Left lung (tissue), 14 donors: ENCODE measurements at places on chromosomes 12 and 14. TPM values are rescaled to one million over a fixed set of nuclear protein-coding genes. Genes with fewer than 3 reads are reported as not detected.

DNA sequence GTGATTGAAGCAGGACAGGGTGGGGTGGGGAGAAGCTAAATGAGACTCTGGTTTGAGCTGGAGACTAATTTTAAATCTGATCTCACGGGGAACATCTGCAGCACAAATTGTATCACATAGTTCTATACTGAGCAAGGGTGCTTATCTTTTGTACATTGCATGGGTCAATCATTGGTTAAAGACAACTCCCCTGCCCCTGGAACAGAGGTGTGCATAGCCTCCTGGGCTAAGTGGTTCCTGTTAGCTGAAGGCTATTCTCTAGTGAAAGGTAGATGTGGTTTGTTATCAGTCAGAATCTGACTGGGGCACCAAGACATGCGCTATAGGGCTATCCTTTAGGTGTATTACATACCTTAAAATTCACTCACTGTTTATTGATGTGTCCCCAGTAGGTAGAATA lies 103.9 kb upstream of the KITLG start:
- no peak overlapping the region for H3K27ac ChIP-seq
- no peaks in the 10 kb centered on the region for H3K27me3 ChIP-seq
- DNase-seq, result no peak
- H3K4me1 ChIP-seq, result no peaks in the 10 kb centered on the region

CACNA1C gene
- 21.9 TPM for total RNA-seq

CFAP251 gene
- total RNA-seq, result 5.2 TPM

DNA sequence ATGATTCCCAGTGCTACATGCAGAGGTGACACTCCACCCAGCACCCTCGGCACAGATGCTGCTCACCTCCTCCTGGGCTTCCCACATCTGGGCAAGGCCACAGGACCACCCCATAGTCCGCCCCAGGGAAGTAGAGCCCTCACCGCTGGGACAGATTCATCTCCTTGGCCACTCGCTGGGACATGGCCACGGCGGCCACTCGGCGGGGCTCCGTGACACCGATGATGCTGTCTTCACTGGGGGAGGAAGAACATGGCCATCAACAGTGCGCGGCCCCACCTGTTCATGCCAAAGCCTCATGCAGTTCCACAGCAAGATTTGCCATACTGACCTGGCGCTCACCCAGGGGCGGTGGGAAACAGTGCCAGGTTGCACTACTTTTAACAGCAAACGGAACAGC lies 13.7 kb downstream of the DHX37 start:
- no peak overlapping the region for H3K27ac ChIP-seq
- DNase-seq, result no peak
- H3K4me1 ChIP-seq, result no peaks in the 10 kb centered on the region
- no peaks in the 10 kb centered on the region for H3K27me3 ChIP-seq
- no peak overlapping the region for H3K4me3 ChIP-seq

- no peaks in the 10 kb centered on the region for H3K4me1 ChIP-seq
- no peak overlapping the region for H3K4me3 ChIP-seq
- DNase-seq, result no peak
Measured at GRCh38 chr14:62665286-62665685, 380.0 kb downstream of the KCNH5 start.

- no peak for DNase-seq
- no peaks in the 10 kb centered on the region for H3K27me3 ChIP-seq
- H3K36me3 ChIP-seq, result no peaks in the 10 kb centered on the region
- no peaks in the 10 kb centered on the region for H3K4me1 ChIP-seq
- H3K27ac ChIP-seq, result no peak overlapping the region
Measured at GRCh38 chr14:48584031-48584430, 908.6 kb upstream of the MDGA2 start.

DNA sequence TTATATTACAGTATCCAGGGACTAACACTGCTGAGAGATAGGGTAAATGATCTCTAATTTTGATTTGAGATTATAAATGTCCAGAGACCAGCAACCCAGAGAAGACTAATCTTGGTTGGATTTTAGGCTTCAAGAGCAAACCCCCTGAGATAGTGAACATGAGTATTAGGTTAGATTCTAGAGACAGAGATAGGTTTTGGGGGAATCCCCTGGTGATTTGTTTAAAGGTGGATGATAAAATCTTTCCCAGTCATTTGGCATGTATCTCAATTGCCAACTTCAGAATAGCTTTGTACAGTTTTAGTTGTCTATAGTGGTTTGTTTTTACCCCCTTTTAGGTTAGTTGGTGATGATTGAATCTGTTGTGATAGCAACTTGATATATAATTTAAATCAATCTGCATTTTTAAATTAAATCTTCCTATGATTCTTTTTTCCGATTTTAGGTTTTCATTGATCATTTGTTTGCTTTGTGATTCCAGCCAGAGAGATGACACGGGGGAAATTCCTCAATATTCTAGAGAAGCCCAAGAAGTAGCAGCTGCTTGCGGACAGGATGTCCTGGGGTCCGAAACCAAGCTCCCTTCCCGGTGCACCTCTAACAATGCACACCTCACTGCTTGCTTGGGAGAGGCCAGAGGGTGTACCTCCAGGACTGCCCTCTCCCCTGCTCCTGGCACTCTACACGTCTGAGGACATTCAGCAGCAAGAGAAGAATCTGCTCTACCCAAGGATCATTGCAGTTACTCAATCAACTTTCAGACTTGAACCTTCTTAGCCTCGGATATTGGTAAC lies 40.6 kb upstream of the VSX2 start:
- no peak overlapping the region for H3K4me3 ChIP-seq
- H3K27ac ChIP-seq, result no peak overlapping the region
- no peak for DNase-seq
- H3K36me3 ChIP-seq, result peaks cover 19% of the 10 kb centered on the region
- H3K27me3 ChIP-seq, result no peaks in the 10 kb centered on the region

ADCY4 gene
- total RNA-seq, result 38.2 TPM

DNA sequence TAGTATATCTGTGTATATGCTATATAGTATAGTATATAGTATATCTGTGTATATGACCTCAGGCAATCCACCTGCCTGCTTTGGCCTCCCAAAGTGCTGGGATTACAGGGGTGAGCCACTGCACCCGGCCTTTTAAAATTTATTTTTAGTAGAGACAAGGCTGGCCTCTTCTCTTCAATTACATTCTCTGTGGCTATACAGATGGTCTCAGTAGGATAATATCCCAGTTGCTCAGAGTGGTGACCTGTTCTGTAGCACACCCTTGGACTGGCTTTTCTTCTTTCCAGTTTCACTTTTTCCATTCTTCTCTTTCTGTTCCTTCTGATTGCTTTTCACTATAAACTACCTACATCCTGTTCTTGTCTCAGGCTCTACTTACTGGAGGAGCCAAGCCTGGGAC lies 3.1 kb upstream of the NFATC4 start:
- H3K4me1 ChIP-seq, result peaks cover 29% of the 10 kb centered on the region
- no peaks in the 10 kb centered on the region for H3K36me3 ChIP-seq
- H3K4me3 ChIP-seq, result no peak overlapping the region

- peaks cover 11% of the 10 kb centered on the region for H3K4me1 ChIP-seq
- H3K36me3 ChIP-seq, result no peaks in the 10 kb centered on the region
- no peak overlapping the region for H3K27ac ChIP-seq
- no peak overlapping the region for H3K4me3 ChIP-seq
Measured at GRCh38 chr12:62605981-62606380, 139.4 kb downstream of the MON2 start.

DNA sequence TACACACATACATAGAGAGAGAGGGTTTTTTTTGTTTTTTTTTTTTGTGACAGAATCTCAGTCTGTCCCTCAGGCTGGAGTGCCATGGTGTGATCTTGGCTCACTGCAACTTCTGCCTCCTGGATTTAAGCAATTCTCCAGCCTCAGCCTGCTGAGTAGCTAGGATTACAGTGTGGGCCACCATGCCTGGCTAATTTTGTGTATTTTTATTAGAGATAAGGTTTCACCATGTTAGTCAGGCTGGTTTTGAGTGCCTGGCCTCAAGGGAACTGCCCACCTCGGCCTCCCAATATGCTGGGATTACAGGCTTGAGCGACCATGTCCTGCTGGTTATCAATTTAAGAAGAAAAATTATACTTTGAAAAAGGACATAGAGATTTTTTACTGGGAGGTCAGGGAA lies 710.6 kb downstream of the SLC6A15 start:
- H3K36me3 ChIP-seq, result no peaks in the 10 kb centered on the region
- no peaks in the 10 kb centered on the region for H3K27me3 ChIP-seq
- no peak overlapping the region for H3K4me3 ChIP-seq
- no peaks in the 10 kb centered on the region for H3K4me1 ChIP-seq
- no peak overlapping the region for H3K27ac ChIP-seq

NAV3 gene
- 10.8 TPM for total RNA-seq

DNA sequence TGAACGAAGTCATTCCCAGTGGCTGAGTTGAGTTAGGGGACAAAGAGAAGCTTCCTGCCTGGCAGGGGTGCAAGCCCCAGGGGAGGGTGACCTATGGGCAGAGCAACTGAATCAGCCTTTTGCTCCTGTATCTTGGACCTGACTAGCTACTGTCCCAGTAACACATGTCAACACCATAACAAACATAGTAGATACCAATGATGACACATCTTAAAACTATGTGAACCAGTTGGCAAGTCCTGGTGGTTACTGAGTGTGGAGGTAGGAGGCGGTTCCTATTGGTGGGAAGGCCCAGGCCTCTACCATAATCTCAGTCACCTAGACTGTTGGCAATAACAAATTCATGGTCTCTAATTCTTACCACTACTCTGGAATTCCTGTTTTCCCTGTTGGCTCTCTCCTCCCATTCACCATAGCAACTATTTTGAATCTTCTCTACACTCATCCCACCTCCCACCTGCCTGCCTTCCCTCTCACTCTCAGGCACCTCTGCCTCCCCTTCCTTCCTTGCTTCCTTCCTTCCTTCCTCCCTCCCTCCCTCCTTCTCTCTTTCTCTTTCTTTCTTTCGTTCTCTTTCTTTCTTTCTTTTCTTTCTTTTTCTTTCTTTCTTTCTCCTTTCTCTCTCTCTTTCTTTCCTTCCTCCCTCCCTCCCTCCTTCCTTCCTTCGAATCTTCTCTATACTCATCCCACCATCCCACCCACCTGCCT lies 8.1 kb upstream of the P2RX7 start:
- H3K4me1 ChIP-seq, result peaks cover 5% of the 10 kb centered on the region
- no peak overlapping the region for H3K4me3 ChIP-seq
- no peak overlapping the region for H3K27ac ChIP-seq

DNA sequence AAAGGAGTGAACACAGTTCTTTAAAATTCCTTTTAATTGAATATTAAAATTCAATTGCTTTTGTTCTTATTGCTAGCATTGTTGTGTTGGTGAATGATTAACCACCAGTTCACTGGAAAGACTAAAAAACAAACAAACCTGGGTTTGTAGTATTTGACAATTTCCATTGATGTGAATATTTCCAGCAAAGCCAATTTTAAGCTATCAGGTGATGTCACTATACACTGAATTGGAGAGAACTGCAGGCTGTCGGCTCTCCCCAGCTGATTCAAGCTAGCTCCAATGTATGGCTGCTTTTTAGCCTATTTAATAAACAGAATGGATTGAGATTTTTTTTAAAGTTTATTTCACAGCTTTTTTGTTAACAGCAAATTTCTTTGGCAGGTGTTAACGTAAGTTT lies 1753.6 kb upstream of the SEL1L start:
- H3K27me3 ChIP-seq, result no peaks in the 10 kb centered on the region
- no peak overlapping the region for H3K27ac ChIP-seq
- DNase-seq, result no peak
- H3K36me3 ChIP-seq, result no peaks in the 10 kb centered on the region
- H3K4me3 ChIP-seq, result no peak overlapping the region

TAS2R13 gene
- total RNA-seq, result 1.0 TPM

- no peaks in the 10 kb centered on the region for H3K4me1 ChIP-seq
- no peak overlapping the region for H3K27ac ChIP-seq
- H3K36me3 ChIP-seq, result no peaks in the 10 kb centered on the region
- H3K4me3 ChIP-seq, result no peak overlapping the region
- no peak for DNase-seq
Measured at GRCh38 chr12:22856178-22856577, 231.2 kb downstream of the ETNK1 start.

DNA sequence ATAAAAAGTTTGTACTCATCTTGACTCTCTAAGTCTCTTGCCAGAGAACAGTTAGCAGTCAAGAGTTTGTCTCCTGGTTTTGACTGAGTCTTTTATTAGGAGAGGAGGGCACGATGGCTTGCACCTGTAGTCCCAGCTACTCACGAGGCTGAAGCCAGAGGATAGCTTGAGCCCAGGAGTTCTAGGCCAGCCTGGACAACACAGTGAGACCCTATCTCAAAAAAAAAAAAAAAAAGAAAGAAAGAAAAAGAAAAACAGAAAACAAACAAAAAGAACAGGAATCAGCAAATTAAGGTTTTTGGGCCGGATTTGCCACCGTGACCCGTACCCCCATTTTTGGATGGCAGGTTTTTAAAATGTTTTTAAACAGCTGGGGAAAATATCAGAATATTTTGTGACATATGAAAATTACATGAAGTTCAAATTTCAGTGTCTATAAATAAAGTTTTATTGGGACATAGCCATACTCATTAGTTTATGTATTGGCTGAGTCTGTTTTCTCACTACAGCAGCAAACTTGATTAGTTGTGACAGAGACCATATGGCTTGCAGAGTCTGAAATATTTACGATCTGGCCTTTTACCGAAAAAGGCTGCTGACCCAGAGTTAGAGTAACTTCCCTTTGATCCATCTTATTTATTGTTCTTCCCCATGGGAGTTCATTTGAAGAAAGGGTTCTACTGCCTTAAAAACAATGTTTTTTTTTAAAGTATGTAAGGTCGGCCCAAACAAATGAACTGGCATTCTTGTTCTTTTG lies 31.2 kb downstream of the VEZT start:
- peaks cover 7% of the 10 kb centered on the region for H3K4me1 ChIP-seq
- H3K36me3 ChIP-seq, result no peaks in the 10 kb centered on the region
- DNase-seq, result no peak
- no peak overlapping the region for H3K4me3 ChIP-seq
- H3K27ac ChIP-seq, result no peak overlapping the region
- no peaks in the 10 kb centered on the region for H3K27me3 ChIP-seq

DNA sequence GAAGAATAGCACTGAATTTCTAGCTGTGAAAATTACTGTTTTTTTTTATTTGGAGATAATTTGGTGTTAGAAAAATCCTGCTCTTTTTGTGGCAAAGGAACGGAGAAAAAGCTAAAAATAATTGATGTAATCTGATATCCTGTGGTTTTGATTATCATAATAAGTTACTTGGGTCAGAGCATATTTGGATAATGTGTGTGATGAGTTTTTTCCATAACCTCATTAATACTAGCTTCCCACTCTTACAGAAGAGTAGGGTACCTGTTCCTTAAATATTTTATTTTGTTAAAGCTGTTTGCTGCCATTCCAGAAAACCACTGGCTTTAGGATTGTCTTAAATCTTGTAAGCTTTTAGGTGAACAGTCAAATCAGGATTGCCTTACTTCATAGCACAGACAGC lies 4.7 kb downstream of the PSMC6 start:
- peaks cover 83% of the 10 kb centered on the region for H3K36me3 ChIP-seq
- H3K27me3 ChIP-seq, result no peaks in the 10 kb centered on the region
- no peak overlapping the region for H3K27ac ChIP-seq
- DNase-seq, result no peak
- H3K4me1 ChIP-seq, result peaks cover 58% of the 10 kb centered on the region
- no peak overlapping the region for H3K4me3 ChIP-seq

DNA sequence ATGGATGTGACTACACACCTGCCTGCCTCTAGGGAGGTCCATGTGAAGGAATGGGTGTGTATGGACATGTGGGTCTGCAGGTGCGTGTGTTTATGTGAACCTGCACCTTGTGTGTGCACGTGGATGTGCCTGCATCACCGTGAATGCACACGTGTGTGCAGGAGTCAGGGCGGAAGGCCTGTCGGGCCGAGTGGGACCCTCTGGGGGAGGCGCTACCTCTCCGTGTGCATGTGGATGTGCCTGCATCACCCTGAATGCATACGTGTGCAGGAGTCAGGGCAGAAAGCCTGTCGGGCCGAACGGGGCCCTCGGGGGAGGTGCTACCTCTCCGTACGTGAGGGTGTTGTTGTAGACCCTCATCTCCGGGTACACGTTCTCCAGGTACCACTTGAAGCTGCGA lies 56.5 kb downstream of the NOC4L start:
- peaks cover 71% of the 10 kb centered on the region for H3K27me3 ChIP-seq
- no peak overlapping the region for H3K27ac ChIP-seq
- peak; percentile 45 for DNase-seq
- H3K4me3 ChIP-seq, result no peak overlapping the region
- no peaks in the 10 kb centered on the region for H3K36me3 ChIP-seq

CAPS2 gene
- 7.2 TPM for total RNA-seq
